ENCODE measurements at places on chromosomes 13 and 19. TPM values are rescaled to one million over a fixed set of nuclear protein-coding genes. Genes with fewer than 3 reads are reported as not detected.

The ZNF567 gene
- 6.9 TPM for total RNA-seq

The HSD17B14 gene
- 0.37 TPM for total RNA-seq

The MED25 gene
- 47.2 TPM for total RNA-seq

The MAMSTR gene
- total RNA-seq: 0.51 TPM

The PRR22 gene
- 19.9 TPM for total RNA-seq

The NCLN gene
- total RNA-seq: 200 TPM

The DPF1 gene
- 0.43 TPM for total RNA-seq

DNA sequence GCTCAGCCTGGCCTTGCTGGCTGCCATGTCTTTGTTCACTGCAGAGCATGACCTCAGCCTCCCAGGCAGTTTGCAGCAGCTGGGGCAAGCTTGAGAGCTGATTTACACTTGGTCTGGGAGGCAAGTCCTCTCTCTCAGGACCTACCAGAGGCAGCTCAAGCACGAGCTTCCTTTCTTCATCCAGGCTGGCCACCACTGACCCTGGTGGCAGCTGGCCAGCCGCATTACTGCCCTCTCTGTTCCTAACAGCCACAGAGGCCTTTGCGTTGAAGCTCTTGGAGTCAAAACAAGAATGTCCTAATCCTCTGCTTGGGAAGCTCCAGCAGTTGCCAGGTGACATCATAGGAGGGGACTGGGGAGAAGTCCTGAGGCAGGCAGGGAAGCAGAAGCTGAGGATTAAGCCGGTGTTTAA, 85.7 kb downstream of the NUFIP1 start:
- no peak for DNase-seq

GRCh38 chr19:16155128-16155527, 11.6 kb downstream of the HSH2D start:
- DNase-seq: no peak

- DNase-seq: no peak
Measured at GRCh38 chr19:28217022-28217421, 995.9 kb downstream of the UQCRFS1 start.

- no peak for DNase-seq
Measured at GRCh38 chr19:4584670-4585460, 25.4 kb upstream of the SEMA6B start.

- no peak for DNase-seq
Measured at GRCh38 chr19:45173816-45174215, 4.2 kb downstream of the TRAPPC6A start.

GRCh38 chr19:37990362-37990761, 83.4 kb downstream of the SIPA1L3 start:
- no peak for DNase-seq

- DNase-seq: no peak
Measured at GRCh38 chr13:50403311-50403710, 388.1 kb downstream of the KCNRG start.

- DNase-seq: no peak
Measured at GRCh38 chr19:29966588-29967249, 24.7 kb downstream of the URI1 start.

GRCh38 chr13:67069117-67069767, 160.9 kb downstream of the PCDH9 start:
- DNase-seq: no peak

- DNase-seq: no peak
Measured at GRCh38 chr19:58514564-58515022, 2.8 kb upstream of the SLC27A5 start.

- DNase-seq: no peak
Measured at GRCh38 chr13:76225815-76226489, 589.8 kb downstream of the LMO7 start.

DNA sequence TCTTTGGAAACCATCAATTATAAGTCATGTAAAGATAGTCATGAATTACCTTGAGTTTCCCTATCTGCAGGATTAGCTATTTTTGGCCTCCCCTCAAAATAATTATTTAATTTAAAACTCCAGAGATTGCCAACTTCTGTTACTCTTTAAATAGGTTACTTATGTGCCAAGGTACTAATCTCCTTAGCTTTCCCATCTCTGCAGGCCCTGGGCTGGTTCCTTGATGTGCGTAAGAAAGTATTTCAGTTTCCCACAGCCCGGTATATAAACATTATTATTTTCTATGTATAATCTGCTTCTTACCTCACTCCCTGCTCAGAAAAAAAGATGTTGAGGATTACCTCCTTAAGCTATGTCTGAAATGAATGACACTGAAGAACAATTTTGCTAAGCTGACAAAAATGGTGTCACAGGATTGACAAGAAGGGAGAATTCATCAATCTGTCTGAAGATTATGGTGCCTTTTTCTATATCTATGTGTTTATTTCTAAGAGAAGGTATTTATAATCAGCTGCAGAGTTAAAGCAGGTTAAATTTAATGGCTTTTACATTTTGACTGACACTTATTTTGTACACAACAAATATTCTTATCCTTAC, 1697.2 kb upstream of the PCDH20 start:
- DNase-seq: no peak

- DNase-seq: no peak
Measured at GRCh38 chr19:5139583-5140325, 170.8 kb downstream of the KDM4B start.

GRCh38 chr13:35964011-35964862, 166.9 kb downstream of the DCLK1 start:
- no peak for DNase-seq

DNA sequence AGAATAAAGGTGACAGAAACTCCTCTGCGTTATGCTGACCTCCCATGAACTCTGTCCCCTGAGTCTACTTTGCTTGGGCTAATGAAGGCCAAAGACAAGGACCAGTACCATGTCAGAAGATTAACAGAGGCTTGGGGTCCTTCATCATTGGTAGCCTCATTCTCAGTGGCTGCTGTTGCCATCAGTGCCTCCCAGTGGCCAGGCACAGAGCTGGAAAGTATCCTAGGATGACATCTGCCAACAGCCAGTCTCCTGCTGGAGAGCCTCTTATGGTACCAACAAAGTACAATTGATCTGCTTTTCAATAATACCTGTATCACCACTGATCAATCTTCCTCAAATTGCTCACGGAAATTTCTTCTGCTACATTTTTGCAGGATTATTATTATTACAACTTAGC, 281.6 kb downstream of the DNAJC15 start:
- no peak for DNase-seq

DNA sequence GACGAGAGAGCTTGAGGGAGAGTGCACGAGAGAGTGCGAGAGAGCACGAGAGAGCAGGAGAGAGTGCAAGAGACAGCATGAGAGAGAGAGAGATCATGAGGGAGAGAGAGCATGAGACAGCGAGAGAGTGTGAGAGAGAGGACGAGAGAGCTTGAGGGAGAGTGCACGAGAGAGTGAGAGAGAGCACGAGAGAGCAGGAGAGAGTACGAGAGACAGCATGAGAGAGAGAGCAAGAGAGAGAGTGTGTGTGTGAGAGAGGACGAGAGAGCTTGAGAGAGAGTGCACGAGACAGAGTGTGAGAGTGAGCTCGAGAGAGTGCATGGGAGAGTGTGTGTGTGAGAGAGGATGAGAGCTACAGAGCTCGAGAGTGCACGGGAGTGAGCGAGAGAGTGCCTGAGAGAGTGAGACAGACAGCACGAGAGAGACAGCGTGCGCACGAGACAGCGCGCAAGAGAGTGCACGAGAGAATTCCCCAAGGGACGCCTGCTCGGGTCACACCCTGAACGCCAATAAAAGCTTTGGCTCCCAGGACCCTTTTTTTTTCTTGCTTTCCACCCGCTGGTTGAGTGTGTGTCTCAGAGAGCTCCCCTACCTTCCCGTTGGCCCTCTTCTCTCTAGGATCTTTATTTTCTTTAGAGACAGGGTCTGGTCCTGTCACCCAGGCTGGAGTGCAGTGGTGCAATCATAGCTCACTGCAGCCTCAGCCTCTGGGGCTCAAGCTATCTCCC, 3.7 kb downstream of the CD70 start:
- no peak for DNase-seq

DNA sequence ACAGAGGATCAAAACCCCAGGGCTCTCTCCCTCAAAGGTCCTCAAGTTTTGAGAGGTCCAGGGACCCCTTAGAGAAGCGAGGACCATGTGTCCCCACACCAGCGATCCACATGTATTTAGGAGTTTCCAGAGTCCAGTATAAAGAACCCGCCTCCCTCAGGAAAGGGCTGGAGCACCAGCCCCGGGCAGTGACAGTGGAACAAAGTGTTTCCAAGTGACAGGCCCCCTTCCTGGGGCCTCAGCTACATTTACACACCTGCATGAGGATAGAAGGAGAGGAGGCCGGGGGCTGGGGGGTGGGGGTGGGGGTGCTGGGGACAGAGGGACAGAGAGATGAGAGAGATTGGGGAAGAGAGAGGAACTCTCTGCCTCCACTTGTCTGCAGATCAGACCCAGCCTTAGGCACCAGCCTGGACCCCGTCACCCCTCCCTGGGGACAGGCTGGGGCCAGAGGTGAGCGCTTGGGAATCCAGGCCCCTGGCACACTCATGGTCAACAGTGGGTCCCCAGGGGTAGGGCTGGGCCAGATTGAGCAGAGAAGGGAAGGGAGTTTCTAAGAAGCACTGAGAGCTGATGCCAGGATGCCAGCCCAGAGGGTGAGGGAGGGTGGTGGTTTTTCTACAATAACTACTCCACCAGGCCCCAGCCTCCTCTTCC, 802 bp downstream of the BCAM start:
- no peak for DNase-seq

- DNase-seq: no peak
Measured at GRCh38 chr19:38401148-38401547, 1.7 kb upstream of the FAM98C start.

DNA sequence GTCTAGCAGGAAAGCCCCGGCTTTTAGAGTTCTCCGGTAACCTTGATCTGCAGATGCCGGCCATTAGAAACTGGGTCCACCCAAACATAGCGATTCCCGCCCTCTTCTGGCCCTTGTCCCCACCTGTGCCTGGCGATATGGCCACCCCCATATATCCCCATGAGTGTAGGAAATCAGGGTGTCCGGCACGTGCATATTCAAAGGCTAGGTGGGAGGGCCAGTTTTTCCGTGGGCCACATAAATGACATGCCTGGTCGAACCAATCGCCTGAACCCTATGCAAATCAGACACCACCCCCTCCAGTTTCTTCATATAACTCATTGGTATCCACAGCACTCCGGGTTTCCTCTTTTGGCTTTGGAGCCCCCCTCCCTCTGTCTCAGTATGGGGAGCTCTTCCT, 37.4 kb downstream of the ERICH4 start:
- DNase-seq: no peak

DNA sequence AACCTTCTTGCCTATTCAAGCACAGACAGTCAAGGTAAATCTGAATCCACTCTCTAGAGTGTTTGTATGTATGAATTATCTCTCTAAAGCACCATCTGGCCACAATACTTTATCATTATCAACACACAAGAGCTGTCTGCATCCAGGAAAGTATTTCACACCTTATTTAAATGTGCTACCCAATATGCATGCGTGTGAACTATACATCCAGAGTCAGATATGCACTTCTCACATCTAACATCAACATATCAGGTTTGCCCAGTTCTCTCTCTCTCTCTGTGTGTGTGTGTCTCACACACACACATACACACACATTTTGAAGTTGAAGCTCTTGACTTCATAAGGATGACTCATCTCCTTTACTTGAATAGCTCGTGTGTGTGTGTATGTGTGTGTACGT, 697.5 kb upstream of the PCDH20 start:
- DNase-seq: no peak
